ENCODE measurements at places on chromosomes 4 and X.

DNA sequence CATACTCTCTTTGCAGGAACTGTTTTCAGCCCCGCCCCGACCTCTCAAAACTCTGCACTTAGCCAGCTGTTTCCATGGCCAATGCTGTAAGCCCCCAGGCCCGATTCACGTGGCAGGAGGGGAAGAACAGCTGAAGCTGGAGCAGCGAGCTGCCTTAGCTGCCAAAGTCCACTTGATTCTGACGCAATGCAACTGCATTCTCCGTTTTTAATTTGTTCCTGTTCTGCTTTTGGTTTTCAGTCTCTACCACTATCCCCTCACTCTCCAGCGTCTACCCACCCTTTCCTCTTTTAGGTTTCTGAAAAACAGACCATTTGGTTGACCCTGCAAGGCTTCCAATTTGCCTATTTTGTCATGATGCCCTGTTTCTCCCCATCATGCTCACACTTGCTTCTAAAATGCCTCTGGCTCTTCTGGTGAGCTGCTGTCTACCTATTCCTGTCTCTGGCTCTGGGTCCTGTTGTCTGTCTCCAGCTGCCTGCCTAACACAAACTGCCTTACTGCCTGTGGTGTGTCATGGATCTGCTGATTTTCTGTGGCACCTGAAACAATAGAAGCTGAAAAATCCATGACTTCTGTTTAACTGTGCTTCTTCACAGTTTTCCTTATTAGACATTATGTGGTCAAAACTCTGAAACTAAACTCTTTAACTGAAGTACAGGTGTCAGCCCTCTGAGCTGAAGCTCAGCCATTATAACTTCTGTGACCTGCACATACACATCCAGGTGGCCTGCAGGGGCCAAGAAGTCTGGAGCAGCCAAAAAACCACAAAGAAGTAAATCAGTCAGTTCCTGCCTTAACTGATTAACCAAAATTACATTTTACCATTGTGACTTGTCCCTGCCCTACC is 160.5 kb upstream of the AGTR2 start:
- DNase-seq, result peak; percentile 40

GRCh38 chr4:2458546-2459491 is 10.1 kb upstream of the RNF4 start:
- DNase-seq, result no peak

DNA sequence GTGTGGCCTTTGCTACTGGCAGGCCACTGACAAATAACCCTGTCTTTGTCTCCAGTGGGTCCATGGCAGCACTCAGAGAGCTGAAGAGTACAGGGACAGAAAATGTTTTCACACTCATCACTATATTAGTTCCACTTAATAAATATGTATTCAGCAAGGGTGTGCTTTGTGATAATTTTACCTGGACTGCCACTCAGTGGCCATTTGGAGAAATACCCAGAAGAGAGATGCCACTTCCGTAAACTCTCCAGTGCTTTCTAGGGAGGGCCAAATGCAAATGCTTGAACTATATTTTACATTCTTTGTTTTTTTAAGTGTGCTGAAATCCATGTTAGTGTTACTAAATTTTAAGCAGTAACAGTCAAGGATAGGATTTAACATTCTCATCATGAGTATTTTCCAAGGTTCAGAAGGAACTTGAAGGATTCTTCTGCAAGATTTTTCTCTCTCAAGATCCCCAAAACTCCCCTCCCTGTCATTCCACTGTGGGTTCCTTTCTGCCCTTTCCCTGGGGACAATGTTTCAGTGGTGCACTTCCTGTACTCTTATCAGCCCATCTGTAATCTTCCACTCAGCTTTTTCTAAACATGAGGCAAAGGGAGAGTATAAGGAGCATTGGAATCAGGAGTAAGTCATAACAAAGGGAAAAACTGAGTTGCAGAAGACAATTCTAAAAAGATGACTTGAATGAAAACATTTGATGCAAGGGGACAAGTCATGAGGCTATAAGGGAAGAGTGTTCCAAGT is 46.0 kb downstream of the TFDP3 start:
- DNase-seq, result no peak

GRCh38 chr4:177051473-177052060 is 258.1 kb upstream of the NEIL3 start:
- DNase-seq, result no peak

GRCh38 chr4:183987987-183988392 is 82.9 kb downstream of the STOX2 start:
- peak; percentile 92 for DNase-seq

DNA sequence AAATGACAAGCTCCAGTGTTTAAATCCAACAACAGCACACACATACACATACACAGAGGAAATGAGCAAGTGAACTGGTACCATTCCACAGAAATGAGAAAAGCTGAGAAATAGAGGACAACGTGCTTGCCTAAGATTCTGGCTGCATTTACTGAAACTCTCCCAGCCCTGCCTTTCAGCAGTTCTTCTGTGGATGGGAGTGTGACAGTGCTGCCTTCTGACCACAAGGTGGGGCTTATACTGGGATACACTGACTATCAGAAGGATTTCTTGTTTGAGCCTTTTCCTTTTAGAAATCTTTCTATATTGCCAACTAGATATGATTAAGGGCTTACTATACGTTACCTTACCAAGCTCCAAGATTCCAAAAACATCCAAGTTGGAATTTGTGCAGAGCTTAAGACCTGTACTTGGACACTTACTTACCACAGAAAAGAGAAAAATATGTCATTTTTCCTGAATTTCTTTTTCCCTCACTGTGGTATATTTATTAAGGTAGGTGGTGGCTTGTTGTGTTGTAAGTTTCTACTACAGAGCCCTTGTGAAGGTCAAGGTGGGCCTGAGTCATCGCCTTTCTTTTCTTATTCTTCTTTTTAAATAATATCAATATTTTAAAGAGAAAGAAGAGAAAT is 10.7 kb upstream of the CXCL8 start:
- peak; percentile 38 for DNase-seq

DNA sequence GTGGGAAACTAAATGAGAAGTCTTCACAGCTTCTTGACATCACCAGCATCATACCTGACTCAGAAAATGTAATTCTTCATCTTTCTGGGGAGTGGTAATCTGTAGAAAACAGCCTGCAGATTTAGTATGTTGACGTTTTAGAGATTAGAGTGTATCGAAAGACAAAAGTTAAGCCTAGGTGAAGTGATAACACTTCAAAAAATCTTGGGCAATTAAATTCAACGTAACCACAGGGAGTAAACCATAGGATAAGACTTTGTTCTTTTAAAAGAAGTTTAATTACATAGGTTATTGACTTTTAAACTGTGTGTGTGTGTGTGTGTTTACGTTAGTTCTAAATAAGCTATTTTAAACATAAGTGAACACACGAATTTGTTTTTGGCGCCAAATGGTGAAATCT is 1.8 kb upstream of the CXCL5 start:
- no peak for DNase-seq

- DNase-seq, result no peak
These were observed 21.0 kb downstream of the ADH5 start for GRCh38 chr4:99067617-99068016.

GRCh38 chrX:23525531-23525930 is 141.8 kb upstream of the PRDX4 start:
- no peak for DNase-seq

GRCh38 chrX:28787206-28787605 is 200.0 kb downstream of the IL1RAPL1 start:
- DNase-seq, result no peak

DNA sequence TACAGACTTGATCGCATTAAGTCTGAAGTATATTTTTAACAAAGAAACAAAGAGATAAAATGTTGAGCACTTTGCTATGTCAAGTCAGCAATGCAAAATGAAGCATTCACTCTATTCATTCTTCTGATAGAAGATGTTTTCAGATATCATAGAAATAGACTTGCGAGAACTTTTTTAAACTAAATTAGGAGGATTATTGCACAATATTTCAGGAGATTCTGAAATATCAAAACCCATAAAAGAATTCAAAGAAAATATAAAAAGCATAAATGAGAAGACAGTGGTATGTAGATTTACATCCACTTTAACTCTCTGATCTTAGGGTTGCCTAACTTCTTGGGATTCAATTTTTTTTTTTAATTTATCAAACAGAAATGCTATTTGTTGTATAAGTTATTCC is 81.1 kb upstream of the PABPC4L start:
- DNase-seq, result no peak

DNA sequence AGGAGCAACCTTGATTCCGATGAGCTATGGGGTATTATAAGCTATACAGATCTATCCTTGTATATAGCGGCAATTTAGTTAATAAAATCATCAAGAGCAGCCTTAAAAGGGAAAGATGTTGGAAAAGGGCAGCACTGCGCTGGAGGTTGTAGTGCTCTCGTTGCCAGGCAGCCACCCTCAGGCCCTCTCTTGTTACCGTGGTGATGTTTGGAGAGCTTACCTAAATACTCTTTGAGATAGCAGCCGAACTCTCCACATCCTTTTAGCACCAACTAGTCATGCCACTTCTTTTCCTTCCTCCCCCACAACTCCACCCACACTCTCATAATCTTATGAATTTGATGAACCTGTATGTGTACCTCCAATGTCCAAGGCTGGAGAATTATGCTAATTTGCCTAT is 3.8 kb upstream of the RADX start:
- DNase-seq, result no peak

DNA sequence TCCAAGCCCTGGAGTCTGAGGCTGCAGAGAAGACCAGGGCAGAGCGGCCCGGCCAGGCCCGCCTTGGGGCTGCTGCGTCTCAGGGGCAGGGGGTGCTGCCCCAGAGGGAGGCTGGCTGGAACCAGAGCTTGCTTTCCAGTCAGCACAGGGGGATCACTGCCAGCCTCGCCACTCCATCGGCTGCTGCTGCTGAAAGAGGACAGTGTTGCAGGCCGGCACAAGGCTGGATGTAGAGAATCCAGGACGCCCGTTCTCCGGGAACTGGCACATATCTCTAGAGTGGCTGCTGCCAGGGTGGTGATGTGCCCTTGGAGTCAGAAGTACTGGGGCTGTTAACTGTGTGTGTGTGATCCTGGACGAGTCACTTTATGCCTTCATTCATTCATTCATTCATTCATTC is 31.9 kb upstream of the SORCS2 start:
- DNase-seq, result no peak

Data from skin of body (tissue), 3 donors.